ENCODE measurements at places on chromosomes 2 and 18. TPM values are rescaled to one million over a fixed set of nuclear protein-coding genes. Genes with fewer than 3 reads are reported as not detected.

DNA sequence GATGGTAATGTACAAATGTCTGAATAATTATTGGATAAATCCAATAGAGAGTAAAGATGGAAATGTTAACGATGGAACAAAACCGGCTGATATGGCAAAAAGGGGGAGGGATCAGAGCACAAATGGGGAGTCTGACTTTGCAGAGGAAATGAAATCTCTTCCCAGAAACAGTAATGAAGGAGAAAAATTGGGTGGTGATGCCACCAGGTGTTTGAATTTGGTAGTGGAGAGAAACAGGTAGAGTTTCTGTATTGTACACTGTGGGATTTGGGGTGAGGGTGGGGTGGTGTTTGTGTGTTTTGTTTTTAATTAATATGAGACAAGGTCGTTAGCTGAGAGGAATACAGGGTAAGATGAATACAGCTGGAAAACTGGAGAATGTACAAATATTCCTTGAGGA lies 20.4 kb upstream of the XDH start:
- no peaks in the 10 kb centered on the region for H3K27me3 ChIP-seq
- no peaks in the 10 kb centered on the region for H3K36me3 ChIP-seq
- H3K4me3 ChIP-seq, result no peak overlapping the region
- no peak overlapping the region for H3K27ac ChIP-seq
- H3K4me1 ChIP-seq, result no peaks in the 10 kb centered on the region
- no peak for DNase-seq

GRCh38 chr2:66198873-66199272 lies 236.1 kb upstream of the MEIS1 start:
- H3K4me3 ChIP-seq, result no peak overlapping the region
- no peaks in the 10 kb centered on the region for H3K4me1 ChIP-seq
- H3K27ac ChIP-seq, result no peak overlapping the region
- H3K27me3 ChIP-seq, result no peaks in the 10 kb centered on the region
- DNase-seq, result no peak
- H3K36me3 ChIP-seq, result no peaks in the 10 kb centered on the region

DNA sequence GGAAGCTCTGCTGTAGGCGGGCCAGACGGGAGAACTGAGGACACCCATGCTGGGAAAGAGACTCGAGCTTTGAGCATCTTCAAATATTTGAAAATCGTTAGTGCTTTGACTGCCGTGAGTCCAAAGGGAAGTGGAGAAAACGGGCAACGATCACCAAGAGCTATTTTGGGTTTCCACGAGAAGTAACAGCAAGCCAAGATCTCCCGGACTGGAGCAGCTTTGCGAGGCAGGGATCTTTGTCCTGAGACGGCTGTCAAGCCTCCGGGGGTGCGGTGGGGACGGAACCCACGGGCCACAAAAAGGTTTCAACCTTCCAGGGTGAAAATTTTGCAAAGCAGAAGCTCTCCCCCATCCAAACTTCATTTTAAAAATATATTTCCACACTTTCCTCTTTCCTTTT lies 195.8 kb downstream of the NDUFA10 start:
- no peak overlapping the region for H3K27ac ChIP-seq
- no peaks in the 10 kb centered on the region for H3K27me3 ChIP-seq
- H3K4me3 ChIP-seq, result no peak overlapping the region
- no peaks in the 10 kb centered on the region for H3K4me1 ChIP-seq
- DNase-seq, result peak; percentile 72

- H3K36me3 ChIP-seq, result no peaks in the 10 kb centered on the region
- no peaks in the 10 kb centered on the region for H3K27me3 ChIP-seq
- H3K4me1 ChIP-seq, result peaks cover 5% of the 10 kb centered on the region
- no peak overlapping the region for H3K4me3 ChIP-seq
These were observed 42.9 kb upstream of the TUBA3E start for GRCh38 chr2:130241041-130241707.

GRCh38 chr18:25134861-25135260 lies 217.1 kb downstream of the ZNF521 start:
- H3K4me1 ChIP-seq, result peaks cover 13% of the 10 kb centered on the region
- peak overlapping the region; percentile 35 for H3K27ac ChIP-seq
- H3K4me3 ChIP-seq, result no peak overlapping the region
- H3K36me3 ChIP-seq, result peaks cover 4% of the 10 kb centered on the region
- no peaks in the 10 kb centered on the region for H3K27me3 ChIP-seq

DNA sequence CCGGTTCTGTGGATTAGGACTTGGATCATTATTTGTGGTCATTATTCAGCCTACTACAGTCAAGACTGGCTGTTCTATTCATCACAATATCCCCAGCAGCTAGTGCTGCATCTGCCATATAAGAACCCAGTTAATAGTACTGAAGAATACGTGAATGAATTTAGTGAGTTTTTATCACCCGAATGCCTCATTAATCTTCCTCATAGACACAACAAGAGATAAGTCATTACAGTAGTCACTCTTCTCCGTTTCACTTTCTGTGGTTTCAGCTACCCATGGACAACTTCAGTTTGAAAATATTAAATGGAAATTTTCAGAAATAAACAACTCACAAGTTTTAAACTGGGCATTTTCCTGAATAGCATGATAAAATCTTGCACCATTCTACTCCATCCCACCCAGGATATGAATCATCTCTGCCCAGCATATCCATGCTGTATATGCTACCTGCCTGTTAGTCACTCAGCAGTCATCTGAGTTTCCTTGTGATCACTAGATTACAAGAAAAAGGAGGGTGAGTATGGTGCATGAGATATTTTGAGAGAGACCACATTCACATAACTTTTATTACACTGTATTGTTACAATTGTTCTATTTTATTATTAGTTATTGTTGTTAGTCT lies 363.7 kb upstream of the CHAC2 start:
- no peak overlapping the region for H3K27ac ChIP-seq
- DNase-seq, result no peak
- no peaks in the 10 kb centered on the region for H3K4me1 ChIP-seq
- no peak overlapping the region for H3K4me3 ChIP-seq
- H3K36me3 ChIP-seq, result no peaks in the 10 kb centered on the region

DNA sequence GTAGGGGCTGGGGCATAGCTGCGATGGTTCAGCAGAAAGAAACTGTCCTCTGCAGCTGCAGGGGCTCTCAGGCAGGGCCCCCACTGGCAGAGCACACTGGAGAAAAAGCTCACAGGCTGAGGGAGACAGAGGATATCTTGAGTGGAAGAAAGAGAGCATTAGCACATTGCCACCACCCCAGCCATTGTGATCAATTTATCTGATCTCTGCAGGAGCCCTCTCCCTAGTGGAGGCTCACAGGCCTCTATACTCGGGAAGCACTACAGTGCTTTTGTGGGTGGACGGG lies 801 bp upstream of the SFTPB start:
- H3K4me3 ChIP-seq, result no peak overlapping the region
- peaks cover 9% of the 10 kb centered on the region for H3K27me3 ChIP-seq
- H3K4me1 ChIP-seq, result peaks cover 18% of the 10 kb centered on the region
- no peak overlapping the region for H3K27ac ChIP-seq
- H3K36me3 ChIP-seq, result no peaks in the 10 kb centered on the region
- DNase-seq, result no peak

DNA sequence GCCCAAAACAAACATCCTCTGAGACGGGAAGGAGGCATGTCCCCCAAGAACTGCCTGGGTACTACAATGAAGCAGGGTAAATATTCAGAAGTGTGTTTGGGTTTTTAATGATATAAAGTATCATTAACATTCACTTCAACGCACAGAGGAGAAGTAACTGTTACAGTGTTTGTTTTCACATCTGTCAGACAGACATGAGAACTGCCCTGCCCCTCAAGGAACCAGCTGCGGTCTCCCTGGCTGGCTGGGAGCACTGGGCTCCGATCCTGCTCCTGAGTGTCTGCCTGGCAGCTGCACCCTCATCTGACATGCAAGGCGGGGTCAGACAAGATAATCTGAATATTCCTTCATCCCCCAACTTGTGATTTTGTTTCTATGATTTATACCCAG lies 75.6 kb downstream of the MBP start:
- H3K36me3 ChIP-seq, result no peaks in the 10 kb centered on the region
- H3K4me3 ChIP-seq, result no peak overlapping the region
- H3K27me3 ChIP-seq, result no peaks in the 10 kb centered on the region
- DNase-seq, result no peak
- H3K27ac ChIP-seq, result peak overlapping the region; percentile 87

The SERPINB3 gene
- total RNA-seq, result not detected

All from osteocyte (in vitro differentiated cells).